ENCODE measurements at places on chromosomes 7 and 10.

GRCh38 chr7:116812860-116813259 lies 49.5 kb upstream of the CAPZA2 start:
- peak; percentile 97 for DNase-seq

DNA sequence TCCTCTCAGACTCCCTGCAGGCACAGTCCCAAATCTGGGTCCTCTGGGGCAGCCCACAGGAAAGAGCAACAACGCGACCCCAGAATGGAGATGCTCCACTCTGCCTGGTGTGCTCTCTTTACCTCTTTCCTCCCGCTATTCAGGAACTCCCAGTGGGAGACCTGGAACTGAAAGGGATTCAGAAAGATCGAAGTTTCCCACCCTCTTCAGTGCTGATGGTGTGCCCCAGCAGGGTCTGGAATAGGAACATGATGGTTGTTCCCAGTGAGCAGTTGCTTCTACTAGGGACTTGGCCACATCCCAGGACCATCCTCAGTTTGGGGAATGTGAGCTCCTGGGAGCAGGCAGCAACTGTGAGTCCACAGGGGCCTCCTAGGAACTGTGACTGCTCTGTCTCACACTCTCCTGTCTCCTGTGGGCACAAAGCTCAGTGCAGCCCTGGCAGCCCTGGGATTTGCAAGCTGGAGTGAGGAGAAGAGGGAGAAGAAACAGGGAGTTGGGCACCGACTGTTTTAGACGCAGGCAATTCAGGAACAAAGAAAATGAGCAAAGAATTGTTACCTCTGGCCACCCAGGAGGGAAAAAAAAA lies 17.9 kb downstream of the OR6V1 start:
- no peak for DNase-seq

DNA sequence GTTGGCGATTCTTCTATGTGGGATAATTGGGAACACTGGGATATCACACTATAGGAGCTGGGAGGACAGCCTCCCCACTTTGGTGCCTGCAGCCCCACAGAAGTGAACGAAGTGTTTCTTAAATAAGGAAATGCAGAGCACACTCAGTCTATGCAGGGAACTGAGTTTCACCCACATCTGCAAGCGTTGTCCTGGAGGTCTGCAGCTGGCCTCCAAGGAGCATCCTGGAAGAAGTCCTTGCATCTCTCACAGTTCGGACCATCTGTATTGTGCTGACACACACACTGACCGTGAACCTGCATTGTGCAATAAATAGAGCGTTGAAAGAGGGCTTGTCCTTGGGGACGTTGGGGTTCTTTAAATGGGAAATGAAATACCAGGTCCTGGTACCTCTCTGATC lies 25.8 kb downstream of the LAMB4 start:
- DNase-seq, result no peak

GRCh38 chr10:63392224-63392623 lies 73.6 kb downstream of the JMJD1C start:
- DNase-seq, result no peak

- DNase-seq, result no peak
These were observed 20.1 kb upstream of the MDFIC start for GRCh38 chr7:114901771-114902170.

DNA sequence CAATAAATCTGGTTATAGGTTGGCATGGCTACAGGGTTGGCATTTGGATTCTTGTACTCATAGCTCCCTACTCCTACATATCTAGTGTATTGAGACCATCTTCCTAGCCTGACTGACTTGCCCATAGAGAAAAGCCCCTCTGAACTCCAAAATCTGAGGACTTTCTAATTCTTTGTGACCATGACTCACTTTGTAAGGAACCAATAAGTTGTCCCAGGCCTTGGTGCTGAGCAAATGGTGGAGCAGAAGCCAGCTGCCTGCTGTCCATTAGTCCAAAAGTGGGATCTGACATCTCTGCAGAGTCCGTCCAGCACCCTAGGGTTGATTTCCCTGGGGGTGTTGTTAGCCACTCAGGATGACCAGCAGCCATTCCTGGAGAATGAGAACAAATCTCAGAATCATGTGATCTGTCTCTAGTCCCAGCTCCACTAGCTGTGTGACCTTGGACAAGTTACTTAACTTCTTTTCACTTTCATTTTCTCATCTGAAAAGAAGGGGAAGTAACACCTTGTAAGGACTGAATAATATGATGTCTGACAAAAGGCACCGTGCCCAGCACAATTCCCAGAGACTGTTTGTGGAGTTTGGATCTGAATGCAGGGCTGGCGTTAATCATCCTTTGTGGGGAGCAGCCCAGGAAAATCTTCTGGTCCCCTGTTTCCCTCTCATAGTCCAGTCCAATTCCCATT lies 44.1 kb downstream of the MTURN start:
- DNase-seq, result no peak

DNA sequence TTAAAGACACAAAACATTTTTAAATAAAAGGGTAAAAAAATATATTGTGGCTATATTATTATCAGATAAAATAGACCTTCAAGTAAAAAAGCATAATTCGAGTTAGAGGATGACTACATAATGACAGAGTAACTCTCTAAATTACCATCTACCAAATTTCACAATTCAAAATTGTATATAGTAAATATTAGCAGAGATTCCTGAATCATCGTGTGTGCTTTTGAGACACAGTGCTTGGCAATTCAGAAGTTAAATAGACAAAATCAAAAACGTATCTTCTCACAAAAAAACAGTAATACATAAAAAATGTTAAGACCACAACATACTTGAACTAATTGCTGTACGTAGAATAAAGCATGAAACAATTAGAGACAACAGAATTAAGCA lies 110.4 kb downstream of the AHR start:
- DNase-seq, result no peak

- DNase-seq, result peak; percentile 64
These were observed 16.5 kb upstream of the TRIM8 start for GRCh38 chr10:102627736-102628293.

DNA sequence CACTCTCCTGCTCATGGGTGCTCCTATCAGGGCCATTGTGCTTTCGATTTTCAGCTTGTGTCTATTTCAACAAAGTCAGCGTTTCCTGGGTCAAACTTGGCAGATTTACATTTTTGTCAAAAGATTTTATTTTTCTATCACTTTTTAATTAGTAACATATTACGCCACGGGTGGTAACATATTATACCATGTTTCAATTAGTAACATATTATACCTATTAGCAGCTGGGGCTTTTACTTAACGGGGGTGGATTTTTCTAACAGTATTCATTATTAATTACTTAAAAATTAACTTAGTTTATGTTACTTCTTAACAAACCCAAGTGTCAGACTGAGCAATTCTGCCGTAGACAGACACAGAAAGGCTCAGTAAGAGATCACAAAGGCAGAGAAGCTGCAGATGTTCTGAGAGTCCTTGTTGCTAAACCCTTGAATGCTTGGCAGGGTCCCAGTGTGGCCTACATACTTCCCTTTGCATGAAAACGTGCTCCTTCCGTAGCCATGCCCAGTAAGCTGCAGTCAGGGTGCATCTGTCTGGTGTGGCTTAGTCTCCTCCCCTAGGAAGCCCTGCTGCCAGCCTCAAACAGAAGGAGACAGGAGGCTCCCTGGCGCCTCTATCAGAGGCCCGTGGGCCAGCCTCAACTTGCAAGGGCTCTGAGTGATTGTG lies 263.1 kb upstream of the CXCL12 start:
- peak; percentile 53 for DNase-seq

GRCh38 chr7:17957871-17958270 lies 17.6 kb upstream of the SNX13 start:
- DNase-seq, result no peak
